ENCODE measurements at places on chromosomes 6 and 20.
A peak's percentile ranks its signal among the peaks of the same experiment; 100 is the strongest.

- DNase-seq, result no peak
Observed at GRCh38 chr6:125253881-125254280, 47.9 kb downstream of the HDDC2 start.

GRCh38 chr20:50073500-50073899 lies 39.5 kb downstream of the UBE2V1 start:
- no peak for DNase-seq

DNA sequence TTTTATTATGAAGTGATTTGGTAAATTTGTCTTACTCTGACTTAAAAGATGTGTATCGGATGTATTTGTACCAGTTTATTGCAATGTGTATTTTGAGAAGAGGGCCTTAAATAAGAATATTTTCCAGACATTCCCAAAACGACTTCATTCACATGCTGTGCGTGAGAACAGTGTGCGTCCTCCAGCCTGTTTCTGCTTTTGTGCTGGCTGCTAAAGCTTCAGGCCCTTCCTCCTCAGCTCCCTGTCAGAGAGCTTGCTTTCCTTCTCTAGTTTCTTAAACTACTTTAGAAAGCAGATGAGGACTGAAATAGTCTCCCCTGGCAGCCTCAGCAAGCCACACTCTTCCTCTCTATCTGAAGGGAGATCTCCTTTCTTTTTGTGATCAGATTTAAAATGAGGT lies 157.8 kb downstream of the SAMD5 start:
- no peak for DNase-seq

DNA sequence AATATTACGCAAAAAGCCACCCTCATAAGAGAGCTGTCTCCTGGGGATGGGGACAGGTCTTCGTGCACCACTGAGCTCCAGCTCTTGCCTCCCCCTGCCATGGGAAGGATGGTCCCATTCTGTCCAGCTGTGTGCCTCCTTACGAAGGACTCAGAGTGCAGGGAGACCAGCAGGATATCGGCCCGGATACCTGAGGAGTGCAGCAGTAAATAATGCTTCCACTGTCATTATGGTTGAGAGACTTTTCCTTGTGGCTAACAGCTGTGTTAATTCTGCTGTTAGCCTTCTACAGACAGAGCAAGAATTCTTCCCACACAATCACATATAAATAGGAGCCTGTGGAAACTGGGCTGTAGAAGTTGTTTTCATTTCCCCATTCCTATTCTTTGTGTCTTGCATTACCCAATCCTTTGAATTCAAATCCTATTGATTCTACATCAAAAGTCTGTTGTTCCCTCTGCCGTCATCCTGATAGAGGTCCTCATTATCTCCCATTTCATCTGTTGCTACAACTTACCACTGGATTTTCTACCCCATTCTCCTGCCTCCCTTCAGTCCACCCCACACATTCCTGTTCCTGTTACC lies 364.6 kb upstream of the SOX4 start:
- no peak for DNase-seq

DNA sequence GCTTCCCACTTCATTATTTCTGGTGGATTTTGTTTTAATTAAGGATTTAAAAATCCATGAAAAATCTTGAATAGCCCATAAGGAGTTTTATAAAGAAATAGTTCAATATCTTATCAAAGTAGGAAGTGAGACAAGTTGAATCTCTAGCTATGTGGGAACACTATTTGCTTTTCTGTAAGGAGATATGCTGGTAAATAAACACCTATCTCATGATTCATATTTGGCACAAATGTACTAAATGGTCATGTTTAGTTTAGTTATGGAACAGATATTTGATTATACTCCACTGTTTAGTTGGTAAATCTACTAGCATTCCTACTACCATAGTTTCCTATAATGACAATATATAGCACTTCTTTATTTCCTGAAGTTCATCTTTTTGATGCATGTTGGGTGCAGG lies 239.9 kb upstream of the CEP162 start:
- DNase-seq, result no peak

DNA sequence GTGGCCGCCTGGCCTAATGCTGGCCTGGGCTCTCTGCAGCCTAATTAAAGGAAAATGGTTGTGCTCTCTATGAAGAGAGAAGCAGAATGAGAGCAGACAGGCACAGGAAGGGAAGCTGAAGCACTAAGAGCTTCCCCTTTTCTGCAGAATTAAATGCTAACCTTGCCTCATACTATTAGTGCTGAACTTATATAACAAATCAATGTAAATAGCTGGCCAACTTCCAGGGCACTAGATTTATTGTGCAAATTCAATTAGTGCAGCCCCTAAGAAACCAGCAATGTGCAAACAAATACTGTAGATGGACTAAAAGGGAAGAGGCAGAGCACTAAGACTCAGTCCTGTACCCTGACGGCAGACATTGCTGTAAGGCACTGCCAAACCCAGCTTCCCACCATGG lies 36.1 kb upstream of the INSM1 start:
- no peak for DNase-seq

DNA sequence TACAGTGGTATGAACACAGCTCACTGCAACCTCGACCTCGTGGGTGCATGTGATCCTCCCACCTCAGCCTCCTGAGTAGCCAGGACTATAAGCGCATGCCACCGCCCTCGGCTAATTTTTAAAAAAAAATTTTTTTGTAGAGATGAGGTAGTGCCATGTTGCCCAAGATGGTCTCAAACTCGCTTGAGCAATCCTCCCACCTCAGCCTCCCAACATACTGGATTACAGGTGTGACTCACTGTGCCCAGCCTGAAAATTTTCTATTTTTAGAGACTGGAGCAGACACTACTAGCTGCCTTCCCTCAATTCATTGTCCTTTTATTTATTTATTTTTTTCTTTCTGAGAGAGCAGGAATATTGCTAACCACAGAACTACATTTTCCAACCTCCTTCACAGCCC lies 20.3 kb upstream of the GTF3C6 start:
- no peak for DNase-seq

DNA sequence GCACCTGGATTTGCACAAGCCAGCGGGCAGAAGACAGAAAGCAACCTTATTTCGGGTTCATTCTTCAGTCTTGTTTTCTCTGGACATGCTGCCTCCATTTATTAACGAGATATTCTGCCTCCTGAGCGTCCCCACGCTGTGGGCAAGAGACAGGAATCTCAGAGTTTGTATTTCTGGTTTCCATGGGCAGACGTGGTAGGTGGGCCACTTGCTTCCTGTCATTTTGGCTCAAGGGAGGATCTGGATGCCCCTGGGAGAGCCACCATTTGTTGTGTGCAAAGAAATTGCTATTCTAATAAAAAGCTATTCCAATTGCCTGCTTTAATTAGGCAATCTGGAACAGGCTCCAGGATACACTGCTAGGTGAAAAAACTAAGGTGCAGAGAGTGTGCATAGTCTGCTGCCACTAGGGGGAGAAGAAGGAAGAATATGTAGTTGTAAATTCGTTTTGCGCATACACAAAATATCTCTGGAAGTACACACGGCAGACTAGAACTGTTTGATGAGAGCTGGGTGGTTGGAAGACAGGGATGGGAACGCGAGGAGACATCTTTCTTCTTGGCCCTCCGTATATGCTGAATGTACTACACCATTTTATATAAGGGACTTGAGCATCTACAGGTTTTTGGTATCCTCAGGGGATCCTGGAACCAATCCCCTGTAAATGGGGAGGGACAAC lies 30.1 kb upstream of the SLC16A10 start:
- peak; percentile 76 for DNase-seq

- DNase-seq, result no peak
Observed at GRCh38 chr6:114364301-114364700, 21.5 kb upstream of the HS3ST5 start.

DNA sequence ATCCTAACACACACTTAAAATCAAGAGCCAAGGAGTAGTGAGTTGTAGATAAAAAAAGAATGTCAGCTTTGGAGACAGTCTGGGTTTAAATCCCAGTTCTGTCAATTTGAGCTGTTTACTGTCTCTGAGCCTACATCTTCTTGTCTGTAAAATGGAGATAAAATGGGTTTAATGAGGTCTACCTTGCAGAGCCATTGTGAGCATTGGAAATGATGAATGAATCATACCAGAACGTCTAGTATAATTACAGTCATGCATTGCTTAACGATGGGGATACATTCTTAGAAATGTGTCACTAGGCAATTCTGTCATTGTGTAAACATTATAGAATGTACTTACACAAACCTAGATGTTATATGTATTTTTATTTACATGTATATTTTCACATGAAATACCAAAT lies 17.6 kb upstream of the SGK2 start:
- no peak for DNase-seq

- no peak for DNase-seq
Observed at GRCh38 chr20:18796282-18796833, 17.2 kb upstream of the SCP2D1 start.

DNA sequence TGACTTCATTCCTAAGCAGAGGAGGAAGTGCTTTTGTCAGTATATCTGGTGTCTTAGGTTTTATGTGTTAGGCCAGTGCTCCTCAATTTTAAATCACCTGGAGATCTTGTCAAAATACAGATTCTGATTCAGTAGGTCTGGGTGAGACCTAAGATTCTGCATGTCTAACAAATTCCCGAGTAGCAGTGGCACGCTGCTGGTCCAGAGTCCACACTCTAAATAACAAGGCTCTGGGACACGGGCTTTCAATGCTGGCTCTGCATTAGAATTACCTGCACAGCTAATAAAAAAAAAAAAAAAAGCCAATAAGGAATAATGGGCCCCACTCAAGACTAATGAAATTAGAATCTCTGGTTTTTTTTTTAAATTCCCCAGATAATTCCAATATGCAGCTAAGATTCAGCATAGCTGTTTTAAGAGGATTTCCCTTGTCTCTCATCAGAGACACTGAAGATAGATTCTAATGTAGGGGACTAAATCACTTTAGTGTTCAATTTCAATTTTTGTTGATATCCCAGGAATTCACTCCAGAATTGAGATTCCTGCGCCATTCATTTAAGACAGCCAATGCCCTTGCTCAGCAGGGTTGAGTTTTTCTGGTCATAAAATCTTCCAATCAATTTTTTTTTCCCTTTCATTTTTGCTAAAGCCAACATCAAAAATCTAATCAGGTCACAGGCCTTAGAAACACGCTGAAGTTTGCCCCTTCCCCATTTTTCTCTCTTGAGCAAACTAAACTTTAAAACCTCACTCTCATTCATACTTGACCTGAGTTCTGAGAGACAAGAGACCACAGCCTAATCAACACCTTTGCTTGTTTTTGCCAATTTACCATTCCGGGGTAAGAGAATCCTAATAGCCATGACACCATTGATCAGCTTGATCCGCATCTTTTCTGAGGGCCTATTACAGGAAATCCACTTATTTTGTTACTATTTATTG lies 2.4 kb downstream of the TDP2 start:
- no peak for DNase-seq

DNA sequence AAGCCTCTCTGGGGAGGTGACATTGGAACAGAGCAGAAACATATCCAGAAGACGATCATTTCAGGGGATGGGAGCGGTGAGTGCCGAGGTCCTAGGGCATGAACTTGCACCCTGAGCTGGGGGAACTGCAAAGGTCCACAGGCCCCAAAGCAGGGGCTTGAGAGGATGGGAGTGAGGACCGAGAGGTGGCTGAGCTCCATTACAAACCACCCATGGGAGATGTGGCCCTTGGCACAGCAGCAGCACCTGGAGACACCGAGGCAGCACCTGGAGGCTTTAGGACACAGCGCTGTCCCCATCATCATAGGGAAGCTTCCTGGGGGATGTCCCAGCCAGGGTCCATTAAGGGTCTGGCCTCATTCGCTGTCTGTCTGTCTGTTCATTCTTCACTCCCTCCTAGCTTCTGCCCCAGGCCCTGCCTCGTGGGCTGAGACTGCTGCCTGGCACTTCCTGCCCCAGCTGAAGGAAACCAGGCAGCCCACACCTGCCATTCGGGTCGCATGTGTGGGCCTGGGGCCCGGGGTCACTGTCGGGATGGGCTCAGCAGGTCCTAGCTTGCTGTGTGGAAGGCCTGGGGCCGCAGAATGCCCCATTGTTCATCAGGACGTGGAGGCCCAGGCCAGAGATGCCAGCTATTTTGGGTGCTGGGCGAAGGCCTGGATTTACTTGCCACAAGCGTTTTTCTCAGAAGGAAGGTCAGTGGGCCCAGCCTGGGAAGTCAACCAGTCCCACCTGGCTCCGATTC lies 42.8 kb upstream of the STX16 start:
- no peak for DNase-seq

DNA sequence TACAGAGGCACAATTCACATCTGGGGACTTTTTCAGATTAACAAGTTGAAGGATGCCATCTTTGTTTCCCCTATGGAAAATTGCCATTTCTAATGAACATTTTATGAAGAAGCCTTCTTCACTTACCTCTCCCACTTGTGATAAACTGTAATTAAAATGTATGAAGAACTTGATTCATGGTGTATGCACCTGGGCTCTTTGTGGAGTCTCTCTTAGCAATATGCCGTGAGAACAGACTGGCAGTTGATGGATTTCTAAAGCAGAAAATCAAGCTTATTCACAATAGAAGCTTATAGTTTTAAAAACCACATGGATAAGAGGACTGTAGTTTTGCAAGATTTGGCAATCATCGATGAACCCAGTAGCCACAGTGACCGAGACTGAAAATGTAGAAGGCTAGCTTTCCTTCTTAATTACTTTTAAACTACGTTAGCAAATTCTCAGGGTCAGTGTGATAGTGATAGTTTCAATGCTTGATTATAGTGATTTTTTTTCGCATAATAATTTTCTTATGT lies 270.6 kb downstream of the PRL start:
- no peak for DNase-seq

GRCh38 chr6:96532399-96532798 lies 10.8 kb downstream of the UFL1 start:
- DNase-seq, result no peak

Data from HEK293T (cell line).